ENCODE measurements at places on chromosomes 13 and 19.

- no peak for DNase-seq
Observed at GRCh38 chr13:113544071-113544891, 40.3 kb upstream of the TFDP1 start.

DNA sequence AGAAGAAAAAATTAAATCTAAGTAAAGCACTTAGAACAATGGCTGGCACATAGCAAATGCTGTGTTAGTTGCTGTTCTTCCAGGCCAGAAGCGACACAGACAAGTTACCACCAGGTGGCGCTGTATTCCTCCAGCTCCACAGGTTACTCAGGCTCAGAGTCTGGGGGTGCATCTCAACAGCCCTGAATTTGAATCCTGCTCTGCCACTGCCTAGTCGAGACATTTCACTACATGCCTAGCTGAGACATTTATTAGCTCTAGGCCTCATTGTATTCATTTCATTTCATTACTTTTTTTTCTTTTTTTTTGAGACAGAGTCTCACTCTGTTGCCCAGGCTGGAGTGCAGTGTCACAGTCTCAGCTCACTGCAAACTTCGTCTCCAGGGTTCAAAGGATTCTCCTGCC lies 16.4 kb upstream of the CYP2B6 start:
- DNase-seq, result peak; percentile 39

DNA sequence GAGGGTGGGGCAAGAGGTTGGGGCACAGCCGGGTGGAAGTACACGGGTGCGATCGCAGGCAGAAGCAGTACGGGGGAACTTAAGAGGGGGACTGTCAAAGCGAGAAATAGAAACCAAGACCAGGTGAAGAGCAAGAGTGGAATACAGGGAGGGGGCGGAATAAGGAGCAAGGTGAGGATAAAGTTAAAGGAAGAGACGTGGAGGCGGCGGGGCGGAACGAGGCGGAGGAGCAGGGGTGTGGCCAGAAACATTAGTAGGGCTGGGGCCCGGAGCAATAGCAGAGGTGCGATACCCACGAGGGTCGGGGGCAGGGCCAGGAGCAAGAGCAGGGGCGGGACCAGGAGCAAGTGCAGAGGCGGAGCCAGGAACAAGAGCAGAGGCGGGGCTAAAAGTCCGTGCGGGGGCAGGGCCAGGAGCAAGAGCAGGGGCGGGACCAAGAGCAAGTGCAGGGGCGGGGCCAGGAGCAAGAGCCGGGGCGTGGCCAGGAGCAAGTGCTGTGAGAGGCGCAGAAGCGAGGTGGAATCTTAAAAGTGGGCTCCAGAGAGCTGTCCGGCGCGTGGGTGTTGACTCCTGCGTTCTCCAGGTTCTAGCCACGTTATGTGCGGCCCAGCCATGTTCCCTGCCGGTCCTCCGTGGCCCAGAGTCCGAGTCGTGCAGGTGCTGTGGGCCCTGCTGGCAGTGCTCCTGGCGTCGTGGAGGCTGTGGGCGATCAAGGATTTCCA lies 1.2 kb downstream of the CATSPERG start:
- DNase-seq, result peak; percentile 89

DNA sequence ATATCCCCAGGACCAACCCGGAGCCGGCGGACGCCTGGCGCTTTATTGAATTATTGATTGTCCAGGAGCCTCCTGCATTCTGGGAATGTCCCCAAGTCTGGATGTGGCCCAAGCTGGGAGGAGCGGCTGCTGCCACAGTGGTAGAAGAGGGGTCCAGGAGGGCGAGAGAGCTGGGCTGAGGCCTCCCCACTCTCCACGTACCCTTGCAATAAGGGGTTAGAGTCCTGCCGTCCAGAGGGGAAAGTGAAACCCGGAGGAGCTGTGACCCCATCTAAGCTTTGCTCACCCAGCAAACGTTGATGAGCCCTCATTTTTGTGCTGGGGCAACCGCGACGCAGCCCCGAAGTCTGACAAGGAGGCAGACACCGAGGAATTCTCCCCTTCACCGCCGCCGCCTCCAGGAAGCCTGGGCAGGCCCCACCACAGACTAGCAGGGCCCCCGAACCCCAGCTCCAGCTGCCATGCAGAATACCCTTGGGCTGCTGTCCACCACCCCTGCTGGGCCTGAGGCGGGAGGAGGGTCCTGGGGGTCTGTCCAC lies 1.4 kb upstream of the C2CD4C start:
- no peak for DNase-seq

GRCh38 chr19:5635427-5635826 lies 12.5 kb downstream of the SAFB start:
- no peak for DNase-seq

DNA sequence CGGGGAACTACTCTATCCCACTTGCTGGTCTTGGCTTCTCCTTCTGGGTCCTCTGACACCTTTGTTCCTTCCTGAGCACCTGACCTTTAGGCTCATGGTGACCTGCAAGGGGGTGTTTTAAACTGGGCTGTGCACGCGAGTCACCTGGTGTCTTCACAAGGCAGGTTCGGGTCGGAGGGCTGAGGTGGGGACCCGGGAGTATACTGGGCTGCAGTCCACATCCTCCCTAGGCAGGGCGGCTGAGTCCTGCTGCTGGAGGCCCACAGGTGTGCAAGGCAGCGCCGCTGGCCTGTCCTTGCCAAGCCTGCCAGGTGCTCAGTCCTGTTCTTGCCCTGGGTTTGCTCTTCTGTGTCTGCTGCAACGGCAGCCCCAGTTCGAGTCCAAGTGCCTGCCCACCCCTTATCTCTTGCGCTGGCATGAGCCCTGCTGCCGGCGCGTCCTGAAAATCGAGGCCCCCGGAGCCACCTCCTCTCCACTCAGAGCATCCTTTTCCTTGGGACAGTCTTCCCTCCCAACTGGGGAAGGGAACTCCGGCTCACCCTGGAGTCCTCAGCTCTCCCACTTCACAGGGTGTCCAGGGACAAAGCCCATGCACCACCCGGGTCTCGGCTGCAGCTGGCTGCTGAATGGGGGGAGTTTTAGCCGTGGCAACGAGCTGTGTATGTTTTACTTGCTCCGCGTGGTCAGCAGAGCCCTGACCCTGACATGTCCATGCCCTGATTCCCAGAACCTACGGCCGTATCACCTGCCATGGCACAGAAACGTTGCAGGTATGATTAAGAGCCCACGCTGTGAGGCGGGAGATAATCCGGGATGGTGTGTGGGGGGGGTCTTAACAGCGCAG lies 193.5 kb downstream of the TEX29 start:
- no peak for DNase-seq

DNA sequence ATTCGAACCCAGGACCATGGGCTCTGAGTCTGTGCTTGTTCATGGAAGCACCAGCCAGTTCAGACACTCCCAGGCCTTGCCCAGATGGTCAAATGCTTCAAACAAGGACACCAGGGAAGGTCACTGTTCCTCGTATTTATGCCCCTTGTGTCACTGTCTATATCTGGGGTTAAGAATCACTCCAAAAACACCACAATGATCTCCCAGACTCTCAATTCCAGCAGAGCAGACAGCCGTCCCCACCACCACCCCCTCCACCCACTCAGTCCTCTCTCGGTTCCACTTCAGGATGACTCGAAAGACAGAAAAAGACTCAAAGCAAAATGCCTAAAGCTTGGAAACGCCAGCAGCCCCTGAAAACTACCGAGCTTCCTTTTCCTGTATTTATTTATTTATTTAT lies 79.0 kb downstream of the INSR start:
- DNase-seq, result no peak

- peak; percentile 81 for DNase-seq
Observed at GRCh38 chr19:17539238-17540117, 16.0 kb upstream of the COLGALT1 start.

DNA sequence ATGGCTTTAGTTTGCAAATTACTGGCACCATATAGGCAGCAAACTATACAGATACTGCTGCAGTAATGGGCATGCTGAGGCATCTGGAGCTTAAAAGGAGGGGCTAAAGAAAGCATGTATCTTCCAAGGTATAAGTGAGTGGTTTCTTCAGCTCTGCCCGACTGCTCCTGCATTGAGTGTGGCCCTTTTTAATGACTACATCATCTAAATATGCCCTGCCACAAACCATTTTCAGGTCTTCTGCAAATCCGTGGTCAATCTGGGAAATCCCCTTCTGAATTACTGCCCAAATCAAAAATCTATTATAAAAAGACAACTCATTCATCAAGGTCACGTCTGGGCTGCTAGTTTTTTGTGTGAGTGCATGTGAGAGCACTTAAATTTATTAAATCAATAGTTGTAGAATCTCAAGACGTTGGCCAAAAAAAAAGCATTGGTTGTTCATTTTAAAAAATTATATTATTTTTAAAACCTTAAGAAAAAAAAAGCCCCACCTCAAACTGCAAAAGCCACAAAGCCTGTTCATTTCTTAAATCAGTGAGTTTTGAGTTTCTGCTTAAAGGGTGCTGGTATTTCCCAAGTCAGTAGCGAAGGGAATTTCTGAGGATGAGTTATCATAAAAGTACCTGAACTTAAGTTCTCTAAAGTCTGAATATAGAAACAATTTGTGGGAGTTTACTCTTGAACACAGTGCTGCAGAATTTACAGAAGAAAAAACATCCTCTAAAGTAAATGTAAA lies 16.3 kb downstream of the LCP1 start:
- DNase-seq, result no peak

- DNase-seq, result no peak
Observed at GRCh38 chr19:8601796-8602195, 8.7 kb downstream of the ADAMTS10 start.

GRCh38 chr13:105491345-105491744 lies 1044.1 kb downstream of the EFNB2 start:
- DNase-seq, result no peak

DNA sequence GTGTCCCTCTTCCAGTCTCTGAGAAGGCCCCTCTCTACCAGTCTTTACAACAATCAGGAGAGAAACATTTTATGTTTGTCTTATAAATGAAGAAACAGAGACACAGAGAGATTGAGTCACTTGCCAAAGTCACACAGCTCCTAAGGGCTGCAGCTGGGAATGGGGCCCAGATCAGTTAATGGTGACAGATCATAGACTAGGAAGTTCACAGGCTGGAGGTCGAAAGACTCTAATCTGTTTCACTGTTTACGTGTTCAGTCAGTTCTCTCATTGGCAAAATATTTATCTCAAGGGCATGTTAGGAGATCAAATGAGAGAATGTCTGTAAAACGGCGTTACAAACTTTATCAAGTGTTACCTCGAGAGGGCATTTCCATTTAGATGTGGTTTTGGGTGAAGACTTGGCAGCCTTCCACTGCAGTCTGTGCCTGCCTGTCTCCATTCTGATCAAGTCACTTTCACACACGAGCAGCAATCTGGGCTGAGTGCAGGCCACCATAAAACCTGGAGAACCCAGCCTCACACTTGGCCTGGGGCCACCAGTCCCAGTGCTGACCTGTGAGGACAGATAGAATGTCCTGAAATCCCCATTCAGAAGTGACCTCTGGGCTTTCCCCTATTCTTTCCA lies 65.1 kb downstream of the SIAH3 start:
- DNase-seq, result no peak

DNA sequence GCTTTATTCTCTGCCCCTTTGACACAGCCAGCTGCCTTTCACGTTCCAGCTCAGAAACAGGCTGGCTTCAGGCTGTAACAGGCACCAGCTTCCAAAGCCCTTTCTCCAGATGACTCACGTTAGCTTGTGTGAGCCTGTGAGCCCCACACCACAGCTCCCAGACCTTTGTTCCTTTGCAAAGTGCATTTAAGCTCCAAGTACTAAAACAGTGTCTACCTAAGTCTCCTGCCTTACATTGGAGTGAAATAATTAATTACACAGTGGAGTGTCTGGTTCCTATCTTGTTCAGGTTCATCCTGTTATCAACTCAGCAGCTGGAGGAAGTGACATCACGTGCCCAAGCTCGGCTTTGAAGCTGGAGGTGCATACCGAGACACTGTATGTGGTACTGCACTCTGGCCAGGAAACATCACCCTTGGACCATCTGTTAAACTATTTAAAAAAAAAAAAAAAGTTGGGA lies 475.8 kb downstream of the FOXO1 start:
- no peak for DNase-seq

DNA sequence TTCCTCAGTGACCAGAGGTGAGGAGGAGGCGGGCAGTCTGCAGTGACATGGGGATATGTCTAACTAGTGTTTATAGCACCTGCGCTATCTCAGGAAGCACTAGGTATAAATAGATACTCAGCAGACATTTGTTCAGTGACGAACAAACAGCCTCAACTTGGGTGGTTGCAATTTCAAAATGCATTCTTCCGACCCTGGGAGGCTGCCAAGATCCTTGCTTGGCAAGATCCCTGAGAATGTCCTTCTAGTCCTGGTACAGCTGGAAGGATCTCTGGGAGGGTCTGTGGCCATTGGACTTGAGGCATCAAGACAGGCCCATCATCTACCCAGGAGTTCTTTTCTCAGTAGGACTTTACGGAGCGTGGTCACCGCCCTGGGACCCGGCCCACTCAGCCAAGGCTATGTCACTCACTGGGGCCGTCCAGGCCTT lies 299.5 kb downstream of the ZNF536 start:
- DNase-seq, result no peak

DNA sequence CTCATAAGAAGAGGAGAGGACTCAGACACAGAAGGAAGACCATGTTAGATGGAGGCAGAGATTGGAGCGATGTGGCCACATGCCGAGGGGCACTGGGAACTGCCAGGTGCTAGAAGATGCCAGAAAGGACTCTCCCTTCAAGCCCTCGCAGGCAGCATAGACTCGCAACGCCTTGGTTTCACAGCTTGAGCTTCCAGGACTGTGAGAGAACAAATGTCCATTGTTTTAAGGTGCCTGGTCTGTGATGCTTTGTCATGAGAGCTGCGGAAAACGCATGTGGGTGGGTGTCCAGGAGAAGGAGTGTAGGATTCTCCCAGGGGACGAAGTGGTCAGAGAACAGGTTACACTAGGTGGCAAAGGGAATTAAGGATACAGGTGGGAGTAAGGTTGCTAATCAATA lies 125.9 kb upstream of the USP29 start:
- no peak for DNase-seq

DNA sequence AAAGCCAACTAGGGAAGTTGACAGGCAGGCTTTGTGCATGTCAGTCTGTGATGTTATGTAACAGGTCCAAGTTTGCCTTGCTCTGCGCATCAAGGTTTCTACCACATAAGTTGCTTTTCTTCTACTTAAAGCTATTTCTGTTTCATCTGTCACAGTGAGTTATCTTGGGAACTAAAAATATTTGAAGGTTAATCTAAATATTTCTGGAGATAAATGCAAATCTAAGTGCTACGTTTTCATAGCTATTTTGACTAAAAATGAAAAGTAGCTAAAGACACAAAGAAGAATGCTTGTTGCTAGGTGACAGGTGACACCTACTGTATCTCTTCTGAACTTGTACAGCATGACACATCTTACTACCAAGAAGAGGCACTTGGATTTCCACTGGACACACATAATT lies 135.6 kb downstream of the KLF12 start:
- no peak for DNase-seq

DNA sequence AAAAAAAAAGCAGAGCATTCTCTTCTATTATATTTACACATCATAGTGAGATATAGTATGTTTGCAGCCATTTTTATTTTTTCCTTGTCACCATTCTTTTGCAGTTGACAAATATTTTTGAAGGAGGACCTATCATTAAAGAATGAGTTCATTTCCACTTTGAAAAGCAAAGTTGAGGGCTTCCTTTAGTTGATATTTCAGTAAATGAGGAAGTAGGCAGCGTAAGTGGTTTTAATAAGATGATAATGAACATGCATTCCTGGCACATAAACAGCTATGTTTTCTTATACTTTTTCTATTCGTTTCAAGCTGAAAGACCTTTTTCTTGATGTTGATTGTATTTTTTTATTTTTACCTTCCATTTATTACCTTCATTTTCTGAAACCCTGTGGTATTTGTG lies 66.2 kb downstream of the ZMYM2 start:
- no peak for DNase-seq

Measured in stimulated activated CD8-positive, alpha-beta memory T cell treated with anti-CD3 and anti-CD28 coated beads, Interleukin-12 subunit alpha, Interleukin-12 subunit beta, amount 100 ng/mL, for 4 hours (primary cell).